ENCODE measurements at places on chromosomes 5 and 9.

DNA sequence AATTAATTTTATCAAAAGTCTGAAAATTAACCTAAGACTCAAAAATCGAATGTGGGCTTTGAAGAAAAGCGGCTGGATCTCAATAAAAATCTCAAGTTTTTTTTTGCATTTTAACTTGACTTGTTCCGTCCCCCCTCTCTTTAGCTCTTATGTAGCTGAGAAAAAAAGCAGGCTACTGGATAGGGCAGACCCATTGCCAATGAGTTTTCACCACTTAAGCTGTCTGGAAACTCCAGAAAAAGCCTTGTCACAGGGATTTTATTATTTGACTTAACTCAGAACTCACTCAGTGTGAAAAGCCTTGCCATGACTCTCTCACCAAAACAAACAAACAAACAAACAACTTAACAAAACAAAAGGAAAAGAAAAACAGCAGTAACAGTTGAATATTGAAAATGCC is 247.4 kb downstream of the CDH9 start:
- DNase-seq, result no peak

GRCh38 chr9:37471942-37472684 is 6.9 kb upstream of the ZBTB5 start:
- DNase-seq, result no peak

DNA sequence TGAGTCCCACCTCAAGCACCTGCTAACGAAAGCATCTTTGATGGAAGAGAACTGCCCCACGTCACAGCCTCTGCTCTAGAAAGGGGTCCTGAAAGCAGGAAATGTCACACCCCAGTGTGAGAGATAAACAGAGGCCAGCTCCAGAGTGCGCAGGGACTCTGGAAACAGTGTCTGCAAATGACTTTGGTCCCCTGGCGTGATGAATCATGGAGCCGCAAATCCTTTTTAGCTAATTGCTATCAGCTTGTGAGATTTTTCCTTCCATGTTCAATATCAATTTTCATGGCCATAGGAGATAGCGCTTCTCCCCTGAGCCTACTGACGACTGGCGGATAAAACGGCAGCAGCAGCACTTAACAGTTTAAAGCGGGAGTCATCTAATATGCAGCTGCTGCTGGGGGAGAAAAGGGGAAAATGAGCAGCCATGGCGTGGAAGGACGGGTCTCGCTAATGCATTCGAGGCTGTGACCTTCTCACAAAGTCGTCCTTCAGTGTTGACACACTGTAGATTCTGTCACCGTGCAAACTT is 209.6 kb upstream of the IRX1 start:
- no peak for DNase-seq

DNA sequence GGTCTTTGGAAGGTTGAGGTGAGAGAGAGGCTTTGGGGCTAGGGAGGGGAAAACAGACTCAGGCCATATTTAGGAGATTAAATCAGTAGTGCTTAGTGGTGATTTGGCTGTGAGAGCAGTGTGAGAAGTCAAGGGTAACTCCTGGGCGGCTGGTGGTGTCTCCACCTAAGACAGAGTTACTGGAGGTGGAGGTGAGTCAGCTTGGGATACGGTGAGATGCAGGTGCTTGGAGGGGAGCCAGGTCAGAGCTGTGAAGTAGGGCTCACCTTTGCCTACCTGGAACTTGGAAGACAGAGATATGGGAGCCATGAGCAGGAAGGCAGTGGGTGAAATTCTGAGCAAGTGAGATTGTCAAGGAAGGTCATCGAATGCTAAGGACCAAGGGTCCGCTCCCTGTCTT is 24.5 kb downstream of the RGS3 start:
- DNase-seq, result no peak

Data from right forelimb (tissue), 1 donor.